ENCODE measurements at places on chromosomes 6 and 20.

DNA sequence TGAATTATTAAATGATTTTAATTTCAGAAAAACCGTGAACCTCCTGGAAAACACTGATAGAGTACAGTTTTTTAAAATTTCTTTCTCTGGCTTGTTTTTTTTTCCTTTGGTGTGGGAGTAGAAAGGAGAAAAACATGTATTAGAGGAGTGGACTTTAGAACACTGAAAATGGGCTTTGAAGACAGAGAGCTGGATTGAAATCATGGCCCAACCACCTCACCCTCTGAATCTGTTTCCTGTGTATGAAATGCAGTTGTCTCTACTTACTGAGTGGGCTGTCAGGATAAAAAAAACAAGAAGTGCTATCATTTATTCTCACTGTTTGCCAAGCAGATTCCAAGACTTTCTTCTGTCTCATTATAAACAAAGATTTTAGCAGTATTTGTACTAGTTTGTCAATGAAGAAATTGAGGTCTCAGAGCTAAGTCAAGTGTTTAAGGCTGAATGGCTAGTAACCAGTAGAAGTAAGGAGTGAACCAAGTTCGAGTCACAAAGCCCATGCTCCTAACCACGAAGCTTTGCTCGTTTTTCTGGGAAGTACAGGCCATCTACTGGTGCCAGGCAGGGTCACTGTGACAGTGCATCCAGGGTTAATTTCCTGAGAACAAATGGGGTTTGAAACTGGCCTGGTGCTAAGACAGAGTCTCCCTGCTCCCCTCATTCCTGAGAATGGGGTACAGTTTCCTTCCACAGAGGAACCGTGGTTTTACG, 256.4 kb downstream of the TMEM242 start:
- DNase-seq: no peak

DNA sequence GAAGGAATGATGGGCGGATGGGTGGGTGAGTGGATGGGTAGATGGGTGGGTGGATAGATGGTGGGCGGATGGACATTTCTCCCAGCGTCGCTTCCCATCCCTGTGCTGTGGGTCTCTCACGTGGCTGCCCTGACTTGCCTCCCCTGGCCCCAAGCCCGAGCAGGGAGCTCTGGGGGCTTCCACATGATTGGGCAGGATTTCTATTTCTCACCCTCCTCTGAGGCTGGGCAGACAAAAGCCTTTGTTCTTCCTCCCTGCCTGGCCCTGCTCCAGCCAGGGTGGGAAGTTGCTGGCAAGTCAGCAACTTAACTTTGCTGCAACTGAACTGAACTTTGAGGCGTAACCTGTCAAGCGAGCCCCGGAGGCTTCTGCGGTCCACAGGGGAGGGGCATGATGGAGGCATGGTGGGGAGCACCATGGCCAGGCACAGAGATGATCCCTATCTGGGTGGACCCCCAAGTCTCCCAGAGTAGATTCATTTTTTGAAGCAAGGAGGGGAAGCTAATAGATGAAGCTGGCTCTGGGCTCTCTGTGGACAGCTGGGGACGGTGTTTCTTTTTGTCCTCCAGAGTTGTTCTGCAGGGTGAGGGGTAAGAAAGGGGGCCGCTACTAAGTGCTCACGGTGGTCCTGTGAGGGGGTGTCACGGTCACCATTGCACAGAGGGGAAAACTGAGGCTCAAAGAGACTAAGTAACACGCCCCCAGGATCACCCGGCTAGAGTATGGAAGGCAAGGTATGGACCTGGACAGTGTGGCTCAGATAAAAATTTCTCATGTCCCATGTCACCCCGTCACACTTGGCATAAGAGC, 140.1 kb downstream of the CEBPB start:
- DNase-seq: peak; percentile 60

- DNase-seq: no peak
Observed at GRCh38 chr20:58342104-58342945, 32.8 kb downstream of the RAB22A start.

DNA sequence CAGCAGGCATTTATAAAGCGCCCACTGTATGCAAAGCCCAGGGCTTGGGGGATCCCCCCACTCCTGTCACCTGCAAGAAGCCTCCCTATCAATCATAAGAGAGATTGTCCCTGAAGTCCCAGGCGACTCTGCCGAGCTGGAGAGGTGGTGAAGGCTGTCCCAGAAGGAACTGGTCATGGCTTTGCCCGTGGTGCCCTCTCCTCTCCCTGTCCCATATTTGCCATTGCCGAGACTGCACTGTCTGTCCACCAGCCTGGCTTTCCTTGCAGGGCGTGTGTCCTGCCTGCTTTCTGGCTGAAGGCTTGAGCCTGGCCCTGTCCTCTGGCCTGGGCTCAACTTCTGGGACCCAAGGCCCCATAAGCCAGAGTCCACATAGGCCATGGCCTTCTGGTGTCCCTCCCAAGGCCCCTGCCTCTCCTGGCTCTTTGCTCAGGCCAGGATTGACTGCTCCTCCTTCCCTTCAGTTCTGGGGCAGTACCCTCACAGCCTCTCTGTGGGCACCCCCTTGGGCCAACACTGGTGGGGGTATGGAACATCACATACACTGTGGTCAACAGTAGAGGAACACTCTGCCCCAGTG, 46.9 kb downstream of the CPXM1 start:
- no peak for DNase-seq

DNA sequence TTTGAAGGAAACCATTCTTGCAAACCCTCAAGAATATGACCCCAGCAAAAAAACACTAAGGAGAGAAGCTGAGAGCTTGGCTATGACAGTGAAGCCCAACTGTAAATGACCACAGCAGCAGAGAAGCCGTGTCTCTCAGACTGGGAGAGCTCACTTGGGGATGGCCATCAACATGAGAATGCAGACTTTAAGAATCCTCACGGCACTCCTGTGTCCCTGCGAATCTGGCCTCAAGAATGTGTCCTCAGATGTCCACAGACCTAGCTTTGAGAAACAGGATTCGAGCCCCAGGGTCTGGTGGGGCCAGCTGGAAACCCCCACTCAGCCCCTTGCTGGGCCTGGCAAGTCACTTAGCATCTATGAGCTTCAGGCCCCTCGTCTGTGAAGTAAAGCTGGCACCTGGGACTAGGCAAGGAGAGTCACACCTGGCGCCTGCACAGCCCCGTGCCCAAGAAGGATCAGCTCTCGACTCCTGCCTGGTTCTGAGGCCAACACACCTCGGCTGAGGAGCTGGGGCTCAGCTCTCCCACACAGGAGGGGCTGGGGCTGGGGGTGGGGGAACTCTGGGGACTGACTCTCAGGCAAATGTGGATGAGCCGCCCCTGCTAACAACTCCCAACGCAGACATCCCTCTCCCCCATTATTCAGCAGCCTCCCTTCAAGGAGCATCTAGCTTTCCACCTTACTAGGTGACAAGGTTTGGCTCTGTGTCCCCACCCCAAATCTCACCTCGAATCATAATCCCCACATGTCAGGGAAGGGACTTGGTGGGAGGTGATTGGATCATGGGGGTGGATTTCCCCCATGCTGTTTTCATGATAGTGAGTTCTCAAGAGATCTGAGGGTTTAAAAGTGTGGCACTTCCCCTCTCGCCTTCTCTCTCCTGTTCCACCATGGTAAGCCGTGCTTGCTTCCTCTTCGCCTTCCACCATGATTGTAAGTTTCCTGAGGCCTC, 97.7 kb downstream of the GRM4 start:
- no peak for DNase-seq

DNA sequence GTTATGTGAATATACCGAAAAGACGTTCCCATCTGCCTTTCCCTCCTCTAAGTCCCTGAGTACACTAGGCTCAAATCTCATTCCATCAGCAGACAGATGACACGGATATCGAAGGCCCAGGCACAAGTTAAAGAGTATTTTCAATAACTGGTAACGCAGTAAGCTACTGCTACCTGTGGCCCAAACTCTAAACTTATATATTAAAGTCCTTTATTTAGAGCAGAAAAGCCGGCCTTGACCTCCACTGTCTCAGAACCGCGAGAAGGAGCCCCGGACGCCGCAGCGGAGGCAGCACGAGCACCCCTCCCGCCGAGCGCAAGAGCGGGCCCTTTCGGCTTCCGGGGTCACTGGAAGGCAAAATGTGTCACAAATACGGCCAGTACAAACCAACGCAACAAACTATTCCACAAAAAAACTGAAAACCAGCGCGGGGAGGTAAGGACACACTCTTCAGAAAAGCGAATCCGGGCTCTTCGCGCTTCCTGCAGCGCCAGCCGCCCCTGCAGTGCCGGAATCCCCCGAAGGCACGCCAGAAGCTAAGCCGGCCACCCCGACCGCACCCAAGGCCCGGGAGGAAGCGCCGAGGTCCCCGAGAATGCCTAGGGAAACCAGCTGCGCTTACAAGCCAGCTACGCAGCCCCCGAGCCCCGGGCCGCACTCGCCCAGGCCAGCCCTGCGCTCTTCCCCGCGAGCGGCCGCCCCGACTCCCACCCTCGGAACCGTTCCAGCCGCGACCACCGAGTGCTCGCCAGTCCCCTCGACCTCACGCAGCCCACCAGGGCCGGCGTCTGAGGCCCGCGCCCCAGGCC, 681 bp downstream of the DIDO1 start:
- peak; percentile 61 for DNase-seq

DNA sequence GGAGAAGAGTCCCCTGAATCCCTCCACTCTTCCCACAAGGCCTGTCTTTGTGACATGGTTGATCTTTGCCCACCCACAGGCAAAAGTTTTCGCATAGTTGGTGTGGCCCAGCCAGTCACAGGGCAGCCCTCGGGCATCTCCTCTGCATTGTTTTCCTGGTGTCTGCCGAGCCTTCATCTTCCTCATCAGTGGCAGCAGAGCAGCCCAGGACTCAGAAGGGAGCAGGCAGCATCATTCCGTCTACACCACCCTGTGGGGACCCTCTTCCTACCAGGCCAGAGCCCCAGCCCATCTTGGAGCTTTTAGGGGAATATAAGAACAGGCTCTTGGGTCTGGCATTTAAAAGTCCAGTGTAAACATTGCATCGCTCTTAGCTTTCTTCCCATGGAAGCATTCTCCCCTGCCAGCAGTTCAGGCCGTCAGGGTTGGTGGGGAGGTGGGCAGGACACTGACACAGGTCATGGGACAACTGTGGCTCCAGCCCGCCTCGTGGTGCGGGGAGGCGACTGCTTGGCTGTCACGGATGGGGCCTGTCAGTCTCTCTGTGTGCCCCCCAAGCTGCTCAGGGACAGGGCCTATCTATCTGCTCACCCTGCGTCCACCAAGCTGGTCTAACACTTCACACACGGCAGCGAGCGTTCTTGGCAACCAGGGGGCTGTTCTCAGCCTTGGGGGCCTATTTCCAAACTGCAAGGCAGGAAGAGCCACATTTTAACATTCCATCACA, 38.3 kb downstream of the PDRG1 start:
- no peak for DNase-seq

DNA sequence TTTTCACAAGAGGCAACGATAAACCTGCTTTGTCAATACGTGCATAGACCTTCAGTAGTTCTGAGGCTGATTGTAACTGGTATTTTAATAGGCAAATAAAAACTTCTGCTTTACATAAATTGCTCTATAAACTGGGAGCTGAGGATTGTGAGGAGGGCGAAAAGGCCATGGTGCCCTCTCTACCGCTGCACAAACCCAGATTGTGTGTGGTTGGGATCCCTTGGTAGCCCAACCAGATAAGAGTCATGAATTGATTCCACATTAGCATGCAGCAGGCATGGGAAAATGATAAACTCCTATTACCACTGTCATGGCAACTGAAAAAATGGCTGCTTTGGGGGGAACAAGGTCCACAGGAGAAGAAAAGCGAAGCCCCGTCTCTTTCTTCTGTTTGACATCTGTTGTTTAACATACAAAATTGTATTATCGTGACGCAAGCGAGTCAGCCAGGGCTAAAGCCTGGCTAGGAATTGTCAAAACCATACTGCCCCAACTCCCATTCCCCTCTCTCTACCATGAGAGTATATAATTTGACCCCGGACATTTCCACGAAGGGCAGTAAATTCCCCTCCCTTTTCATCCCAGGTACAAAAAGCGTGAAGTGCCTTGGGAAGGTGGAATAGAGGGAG, 157.8 kb upstream of the SALL4 start:
- DNase-seq: no peak

- no peak for DNase-seq
Observed at GRCh38 chr20:59777331-59777725, 156.1 kb downstream of the SYCP2 start.

DNA sequence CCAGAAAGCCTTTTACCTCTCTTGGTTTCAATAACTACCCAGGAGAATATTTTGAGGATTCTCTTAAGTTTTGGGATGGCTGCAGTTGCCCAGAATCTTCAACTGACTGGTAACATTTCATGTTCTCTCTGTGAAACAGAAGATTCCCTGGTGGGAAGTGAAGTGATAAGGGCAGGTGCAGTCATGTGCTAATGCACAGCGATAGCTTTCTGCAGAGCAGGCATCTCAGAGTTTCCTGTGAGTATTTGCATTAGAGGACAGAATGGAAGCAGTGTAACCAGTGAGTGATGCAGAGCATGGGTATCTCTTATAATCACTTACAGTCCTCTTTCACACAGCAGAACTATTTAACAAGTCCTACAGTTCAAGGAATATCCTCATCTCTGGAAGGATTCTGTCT, 76.1 kb downstream of the HCRTR2 start:
- no peak for DNase-seq

DNA sequence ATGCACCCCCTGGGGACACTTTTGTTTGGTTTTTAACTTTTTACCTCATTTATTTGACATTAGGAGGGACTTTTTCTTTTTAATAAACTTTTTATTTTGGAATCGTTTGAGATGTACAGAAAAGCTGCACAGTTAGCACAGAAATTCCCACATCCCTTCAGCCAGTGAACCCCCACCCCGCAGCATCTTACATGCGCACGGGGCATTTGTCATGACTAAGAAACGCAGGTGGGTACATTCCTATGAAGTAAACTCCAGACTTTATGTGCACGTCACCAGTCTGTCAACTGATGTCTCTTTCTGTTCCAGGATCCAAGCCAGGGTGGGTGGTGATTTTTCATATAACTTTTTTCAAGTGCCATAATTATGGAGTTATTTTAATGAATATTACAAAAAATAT, 4.9 kb upstream of the ZNF831 start:
- no peak for DNase-seq

DNA sequence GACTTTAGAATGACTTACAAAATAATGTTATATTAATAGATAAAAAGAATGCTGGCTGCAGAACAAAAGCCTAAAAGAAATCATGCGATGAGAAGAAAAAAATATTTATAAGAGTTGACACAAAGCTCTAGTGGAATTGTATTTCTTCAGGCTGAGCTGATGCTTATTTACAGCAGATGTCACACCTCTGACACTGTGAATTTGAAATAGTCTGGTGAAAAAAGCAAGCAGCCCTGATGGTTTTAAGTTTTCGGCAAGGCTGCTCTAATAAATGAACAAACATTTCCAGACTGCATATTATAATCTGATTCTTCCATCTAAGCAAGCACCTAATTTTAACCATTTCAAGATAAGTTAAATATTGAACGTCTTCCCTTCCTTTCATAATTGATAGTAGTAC, 109.9 kb downstream of the LIN28B start:
- no peak for DNase-seq

- no peak for DNase-seq
Observed at GRCh38 chr20:57666834-57667157, 43.0 kb downstream of the PMEPA1 start.
